ENCODE measurements at places on chromosomes 7 and 10. TPM values are rescaled to one million over a fixed set of nuclear protein-coding genes. Genes with fewer than 3 reads are reported as not detected.
A peak's percentile ranks its signal among the peaks of the same experiment; 100 is the strongest.

GRCh38 chr7:28904578-28905048 lies 53.5 kb downstream of the TRIL start:
- H3K4me1 ChIP-seq, result no peaks in the 10 kb centered on the region
- no peaks in the 10 kb centered on the region for H3K36me3 ChIP-seq
- no peaks in the 10 kb centered on the region for H3K27me3 ChIP-seq

DNA sequence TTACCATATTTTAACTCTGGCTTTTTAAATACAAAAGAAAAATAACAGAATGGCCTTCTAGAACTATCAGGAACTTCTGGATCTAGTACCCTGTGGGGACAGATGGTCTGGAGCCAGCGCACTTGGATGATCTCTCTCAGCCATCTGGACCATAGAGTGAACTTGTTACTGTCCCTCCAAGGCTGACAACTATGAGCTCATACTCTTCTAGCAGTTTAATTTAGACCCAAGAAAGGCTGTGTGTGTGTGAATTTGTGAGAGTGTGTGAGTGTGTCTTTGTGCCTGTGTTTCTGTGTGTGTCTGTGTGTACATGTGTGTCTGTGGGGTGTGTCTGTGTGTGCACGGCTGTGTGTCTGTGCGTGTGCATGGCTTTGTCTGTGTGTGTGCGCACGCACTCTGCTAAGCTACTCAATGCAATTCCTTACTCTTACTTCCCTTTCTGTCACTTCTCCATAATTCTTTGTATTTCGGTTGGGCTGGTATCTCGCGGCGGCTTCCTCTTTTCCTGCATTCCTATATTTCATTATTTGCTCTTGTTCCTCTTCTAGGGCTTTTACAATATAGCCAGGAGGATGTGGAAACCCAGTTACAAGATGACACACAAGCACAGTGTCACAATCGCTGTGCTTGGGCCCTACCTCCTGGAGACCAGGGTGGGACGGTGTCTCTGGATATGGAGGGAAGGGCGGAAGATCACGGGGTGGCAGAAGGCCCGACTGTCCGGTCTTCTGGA lies 51.9 kb downstream of the IKZF1 start:
- H3K27me3 ChIP-seq, result peaks cover 86% of the 10 kb centered on the region
- H3K4me1 ChIP-seq, result no peaks in the 10 kb centered on the region
- no peak overlapping the region for H3K4me3 ChIP-seq
- DNase-seq, result peak; percentile 46
- peak overlapping the region; percentile 36 for H3K27ac ChIP-seq

- no peaks in the 10 kb centered on the region for H3K27me3 ChIP-seq
- H3K36me3 ChIP-seq, result no peaks in the 10 kb centered on the region
- H3K4me1 ChIP-seq, result no peaks in the 10 kb centered on the region
- H3K27ac ChIP-seq, result no peak overlapping the region
- no peak for DNase-seq
Measured at GRCh38 chr10:66362522-66362921, 563.3 kb upstream of the LRRTM3 start.

DNA sequence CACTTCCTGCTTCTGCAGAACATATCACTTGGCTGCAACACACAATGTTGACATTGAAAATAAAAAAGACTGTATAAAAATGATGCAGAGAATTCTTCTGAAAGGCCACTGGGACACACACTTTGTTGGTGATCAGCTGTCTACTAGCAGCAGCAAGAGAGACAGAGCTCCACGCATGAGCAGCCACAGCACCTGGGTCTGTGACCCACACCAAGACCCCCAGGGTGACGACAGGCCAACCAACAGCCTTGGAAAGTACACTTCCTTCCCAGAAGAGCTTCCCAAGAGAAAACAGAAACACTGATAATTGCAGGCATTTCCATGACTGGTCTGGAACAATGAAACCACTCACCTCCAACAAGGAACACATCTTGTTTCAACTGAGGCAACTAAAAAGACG lies 239.0 kb downstream of the DIP2C start:
- no peak for DNase-seq
- H3K27me3 ChIP-seq, result no peaks in the 10 kb centered on the region
- peaks cover 38% of the 10 kb centered on the region for H3K4me1 ChIP-seq
- H3K27ac ChIP-seq, result no peak overlapping the region
- H3K36me3 ChIP-seq, result no peaks in the 10 kb centered on the region

DNA sequence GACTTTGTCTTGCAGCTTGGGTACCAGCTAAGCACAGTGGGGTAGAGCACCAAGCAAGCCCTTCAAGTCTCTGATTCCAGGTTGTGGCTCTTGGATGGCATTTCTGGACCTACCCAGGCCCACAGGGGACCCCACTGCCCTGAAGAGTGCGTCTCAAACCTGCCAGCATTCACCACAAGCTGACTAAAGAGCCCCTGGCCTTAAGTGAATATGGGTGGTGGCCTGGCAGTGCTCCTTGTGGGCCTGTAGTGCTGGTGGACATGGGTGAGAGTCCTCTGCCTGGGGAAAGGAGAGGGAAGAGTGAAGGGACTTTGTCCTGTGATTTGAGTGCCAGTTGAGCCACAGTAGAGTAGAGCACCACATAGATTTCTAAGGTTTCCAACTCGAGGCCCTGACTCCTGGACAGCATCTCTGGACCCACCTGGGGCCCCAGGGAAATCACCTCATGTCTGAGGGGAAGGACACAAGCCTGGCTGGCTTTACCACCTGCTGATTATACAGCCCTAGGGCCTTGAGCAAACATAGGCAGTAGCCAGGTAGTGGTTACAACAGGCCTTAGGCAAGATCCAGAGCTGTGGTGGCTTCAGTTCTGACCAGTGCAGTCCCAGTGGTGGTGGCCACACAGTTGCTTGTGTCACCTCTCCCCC lies 23.7 kb downstream of the GSDME start:
- H3K4me1 ChIP-seq, result peaks cover 13% of the 10 kb centered on the region
- H3K36me3 ChIP-seq, result no peaks in the 10 kb centered on the region
- no peak for DNase-seq
- H3K27me3 ChIP-seq, result no peaks in the 10 kb centered on the region

DNA sequence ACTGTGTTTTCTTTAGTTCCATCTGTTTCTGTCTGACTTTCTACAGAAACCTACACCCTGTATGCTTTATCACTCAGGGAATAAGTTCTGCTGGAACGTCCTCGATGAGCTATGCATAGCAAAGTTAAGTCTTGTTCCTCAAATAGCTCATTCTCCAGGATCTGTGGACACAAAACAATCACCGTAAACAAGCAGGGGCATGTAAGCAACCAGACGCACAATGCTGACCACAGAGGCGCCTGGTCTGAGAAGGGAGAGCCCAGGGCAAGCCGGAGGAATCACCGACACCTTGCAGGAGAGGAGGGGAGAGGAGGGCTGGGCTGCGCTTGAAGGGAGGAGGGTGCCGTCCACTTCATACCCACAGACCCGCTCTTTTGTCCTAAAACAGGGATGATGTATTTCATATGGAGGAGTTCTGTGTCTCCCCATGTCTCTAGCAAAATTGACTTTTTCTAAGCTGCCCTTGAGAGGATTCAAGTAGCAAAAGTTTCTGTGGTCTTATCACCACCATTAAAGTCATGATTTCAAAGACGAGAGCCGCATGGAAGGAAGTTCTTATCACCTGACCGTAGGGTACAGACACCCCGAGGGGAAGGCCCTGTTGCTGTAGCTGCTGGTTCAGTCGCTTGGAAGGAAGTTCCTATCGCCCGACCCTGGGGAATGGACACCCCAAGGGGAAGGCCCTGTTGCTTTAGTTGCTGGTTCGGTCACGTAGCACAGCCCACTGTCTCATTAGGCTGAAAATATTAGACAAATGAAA lies 14.3 kb downstream of the CALML3 start:
- no peaks in the 10 kb centered on the region for H3K36me3 ChIP-seq
- no peak for DNase-seq
- H3K4me1 ChIP-seq, result peaks cover 10% of the 10 kb centered on the region
- no peak overlapping the region for H3K4me3 ChIP-seq

GRCh38 chr10:31318382-31318853 lies 598 bp upstream of the ZEB1 start:
- H3K36me3 ChIP-seq, result no peaks in the 10 kb centered on the region
- H3K4me1 ChIP-seq, result peaks cover 53% of the 10 kb centered on the region
- DNase-seq, result peak; percentile 51
- peak overlapping the region; percentile 98 for H3K27ac ChIP-seq
- no peaks in the 10 kb centered on the region for H3K27me3 ChIP-seq

DNA sequence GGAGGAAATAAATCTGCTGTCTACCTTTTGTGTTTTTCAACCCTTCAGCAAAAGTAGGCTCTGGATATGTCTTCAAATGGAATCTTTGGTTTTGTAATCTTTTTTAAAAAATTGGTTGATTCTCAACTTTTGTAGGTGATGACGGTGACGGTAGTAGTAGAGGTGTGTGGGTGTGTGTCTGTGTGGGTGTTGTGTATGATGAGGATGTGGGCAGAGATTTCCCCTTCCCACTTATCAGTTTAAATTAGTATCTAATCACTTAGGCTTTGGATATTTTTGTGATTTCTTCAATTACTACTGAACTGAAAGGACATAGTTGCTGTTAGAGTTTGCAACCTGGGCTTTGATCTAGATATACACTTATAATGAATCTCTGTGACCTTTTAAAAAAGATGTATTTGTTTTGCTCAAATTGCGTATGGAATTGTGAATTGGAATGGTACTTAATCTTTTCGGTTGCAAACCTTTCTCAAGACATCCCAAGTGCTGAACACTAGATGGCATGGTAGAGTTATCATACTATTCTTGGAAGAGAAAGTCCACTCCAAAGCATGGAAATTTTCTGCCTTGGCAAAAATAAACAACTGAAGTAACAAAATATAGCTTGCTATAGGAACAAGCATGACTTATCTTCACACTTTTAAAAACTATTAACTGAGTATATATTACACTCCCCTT lies 51.9 kb upstream of the A1CF start:
- H3K4me1 ChIP-seq, result no peaks in the 10 kb centered on the region
- no peaks in the 10 kb centered on the region for H3K36me3 ChIP-seq
- H3K27me3 ChIP-seq, result no peaks in the 10 kb centered on the region
- no peak overlapping the region for H3K27ac ChIP-seq
- no peak overlapping the region for H3K4me3 ChIP-seq
- DNase-seq, result no peak

GRCh38 chr10:36556468-36556867 lies 568.9 kb upstream of the ANKRD30A start:
- no peaks in the 10 kb centered on the region for H3K36me3 ChIP-seq
- DNase-seq, result no peak
- H3K4me1 ChIP-seq, result no peaks in the 10 kb centered on the region
- no peaks in the 10 kb centered on the region for H3K27me3 ChIP-seq
- no peak overlapping the region for H3K27ac ChIP-seq

DNA sequence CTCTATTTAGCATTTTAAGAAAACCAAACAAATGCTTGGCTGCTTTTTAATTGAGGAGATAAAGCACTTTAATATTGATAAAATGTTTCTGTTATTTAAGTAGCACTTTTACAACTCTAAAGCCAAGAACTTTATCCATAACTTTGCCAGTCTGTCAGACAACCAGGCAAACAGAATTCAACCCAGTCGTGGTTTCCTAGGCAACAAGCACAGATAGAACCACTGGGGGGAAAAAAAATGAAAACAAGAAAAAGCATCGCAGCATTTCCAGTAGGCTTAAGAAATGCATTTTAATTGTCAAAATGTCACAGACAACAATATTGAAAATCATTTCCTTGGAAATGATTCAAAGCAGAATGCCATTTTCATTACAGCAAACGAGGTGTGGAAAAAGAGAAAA lies 323.4 kb downstream of the PARD3 start:
- H3K4me1 ChIP-seq, result peaks cover 10% of the 10 kb centered on the region
- no peaks in the 10 kb centered on the region for H3K27me3 ChIP-seq
- no peak overlapping the region for H3K27ac ChIP-seq
- H3K4me3 ChIP-seq, result no peak overlapping the region
- no peak for DNase-seq

DNA sequence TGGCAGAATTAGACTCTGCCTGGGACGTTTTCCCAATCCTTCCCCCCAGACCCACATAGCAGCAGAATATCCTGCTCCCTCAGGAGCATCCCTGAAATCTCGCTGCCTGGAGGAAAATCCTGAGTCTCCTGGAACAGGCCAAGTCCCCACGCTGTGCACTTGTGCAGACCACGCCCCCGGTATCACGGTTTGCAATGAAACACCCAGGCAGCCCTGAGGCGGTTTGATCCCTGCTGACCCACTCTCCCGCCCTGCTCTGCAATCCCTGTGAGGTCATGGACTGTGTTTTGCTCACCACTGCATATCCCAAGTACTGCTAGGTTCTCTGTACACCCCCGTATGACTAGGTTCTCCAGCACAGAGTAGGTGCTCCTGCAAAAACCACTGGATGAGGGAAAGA lies 411.8 kb upstream of the MGMT start:
- no peaks in the 10 kb centered on the region for H3K36me3 ChIP-seq
- no peak for DNase-seq
- no peak overlapping the region for H3K27ac ChIP-seq
- no peaks in the 10 kb centered on the region for H3K4me1 ChIP-seq
- H3K4me3 ChIP-seq, result no peak overlapping the region
- H3K27me3 ChIP-seq, result no peaks in the 10 kb centered on the region

DNA sequence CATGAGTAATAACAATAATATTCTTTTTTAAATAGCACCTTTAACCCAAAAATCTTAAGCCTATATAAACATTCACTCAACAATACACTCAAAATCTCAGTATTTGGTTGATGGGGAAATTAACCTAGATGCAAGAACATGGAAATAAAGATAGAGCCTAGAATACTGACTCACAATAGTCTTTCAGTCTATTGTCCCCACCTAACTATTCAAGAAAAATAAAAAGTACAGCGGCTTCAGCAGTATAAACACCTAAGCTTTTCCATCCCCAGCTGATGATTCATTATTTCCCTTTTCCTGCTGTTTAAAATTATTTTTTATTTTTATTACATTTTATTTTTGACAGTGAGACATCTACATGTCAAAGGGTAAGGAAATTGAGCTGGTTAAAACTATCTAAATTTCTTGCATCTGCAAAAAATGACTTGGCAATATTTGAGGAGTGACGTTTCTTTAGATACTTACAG lies 201.4 kb downstream of the FZD1 start:
- no peak overlapping the region for H3K27ac ChIP-seq
- DNase-seq, result no peak
- no peaks in the 10 kb centered on the region for H3K27me3 ChIP-seq
- H3K4me3 ChIP-seq, result no peak overlapping the region
- no peaks in the 10 kb centered on the region for H3K36me3 ChIP-seq

DNA sequence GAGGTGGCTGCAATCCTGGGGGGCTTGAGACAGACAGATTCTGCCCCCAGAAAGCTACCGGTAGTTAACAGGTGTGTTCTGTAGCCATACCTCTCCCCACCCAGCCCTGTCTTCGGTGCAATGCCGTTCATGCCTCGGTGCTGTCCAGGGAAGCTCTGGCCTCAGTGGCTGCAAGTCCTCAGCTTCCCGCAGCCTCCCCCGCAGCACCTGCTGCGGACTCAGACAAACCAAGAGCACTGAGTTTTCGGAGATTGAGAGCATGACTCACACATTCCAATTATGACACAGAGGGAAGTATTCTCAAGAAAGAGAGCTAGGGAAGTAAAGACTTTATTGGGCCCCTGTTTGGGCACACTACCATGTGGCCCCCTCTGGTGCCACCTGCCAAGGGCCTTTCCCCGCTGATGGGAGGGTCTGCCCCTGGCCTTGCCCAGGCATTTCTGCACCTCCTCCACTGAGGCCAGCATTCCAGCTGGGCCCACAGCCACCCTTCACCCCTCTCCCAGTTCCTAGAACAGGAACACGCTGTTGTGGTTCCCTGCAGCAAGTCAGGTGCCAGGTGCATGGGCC lies 30.2 kb upstream of the EZH2 start:
- no peak for DNase-seq
- no peaks in the 10 kb centered on the region for H3K36me3 ChIP-seq
- peaks cover 12% of the 10 kb centered on the region for H3K27me3 ChIP-seq
- no peak overlapping the region for H3K4me3 ChIP-seq

DNAJC12 gene
- 6.1 TPM for total RNA-seq

CALML3 gene
- total RNA-seq, result not detected

GLI3 gene
- 5.5 TPM for total RNA-seq

PLXDC2 gene
- total RNA-seq, result 16.6 TPM

WEE2 gene
- total RNA-seq, result not detected

IL6 gene
- 0.69 TPM for total RNA-seq

ASB10 gene
- total RNA-seq, result 35.4 TPM

KLF14 gene
- total RNA-seq, result 0.11 TPM

CYP2C8 gene
- not detected for total RNA-seq

TEX47 gene
- total RNA-seq, result not detected
